ENCODE measurements at places on chromosomes 2 and 18.
A peak's percentile ranks its signal among the peaks of the same experiment; 100 is the strongest.

DNA sequence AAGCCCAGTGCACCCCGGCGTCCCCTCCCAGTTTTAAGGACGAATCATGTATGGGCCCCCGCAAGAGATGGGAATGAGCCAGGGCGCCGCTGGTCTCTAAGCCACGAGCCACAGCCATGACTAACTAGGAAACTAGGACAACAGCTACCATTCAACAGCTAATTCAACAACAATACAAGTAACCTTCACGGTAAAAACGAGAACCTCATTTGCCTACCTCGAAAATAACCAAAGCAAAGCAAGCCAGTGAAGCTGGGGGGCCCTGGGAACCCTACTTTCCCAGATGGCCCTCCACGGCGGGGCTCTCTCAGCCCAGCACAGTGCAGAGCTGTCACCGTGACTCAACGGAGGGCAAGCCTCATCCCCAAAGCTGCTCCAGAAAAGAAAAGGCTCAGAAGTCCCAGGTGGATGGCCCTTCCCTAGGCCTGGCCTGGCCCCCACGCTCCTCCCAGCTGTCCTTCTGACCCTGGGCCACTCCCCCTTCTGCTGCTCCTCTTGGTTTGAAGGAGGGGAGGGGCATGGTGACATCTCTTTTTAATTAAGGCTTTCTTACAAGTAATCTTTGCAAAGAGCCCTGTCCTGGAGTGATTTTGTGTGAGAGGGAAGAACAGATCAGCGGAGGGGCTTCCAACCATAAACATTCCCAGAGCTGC lies 126.3 kb downstream of the HDAC4 start:
- DNase-seq: peak; percentile 33

GRCh38 chr2:195961873-195962272 lies 106.8 kb downstream of the DNAH7 start:
- DNase-seq: no peak

GRCh38 chr18:21686282-21687105 lies 18.1 kb downstream of the ABHD3 start:
- DNase-seq: no peak

- no peak for DNase-seq
Measured at GRCh38 chr2:217054791-217055190, 194.9 kb upstream of the TNP1 start.

GRCh38 chr2:130728007-130728454 lies 839 bp upstream of the GPR148 start:
- no peak for DNase-seq

DNA sequence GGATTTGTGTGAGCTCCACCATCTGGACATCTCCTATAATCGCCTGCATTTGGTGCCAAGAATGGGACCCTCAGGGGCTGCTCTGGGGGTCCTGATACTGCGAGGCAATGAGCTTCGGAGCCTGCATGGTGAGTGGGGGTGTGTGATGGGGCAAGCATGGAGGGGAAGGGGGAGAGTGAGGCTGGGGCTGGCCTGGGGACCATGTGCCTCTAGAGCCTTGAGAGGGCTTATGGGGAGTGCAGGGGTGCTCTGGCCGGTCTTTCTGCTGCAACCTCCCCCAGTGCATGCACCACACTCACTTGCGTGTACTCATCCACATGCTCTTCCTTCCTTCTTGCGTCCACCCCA lies 7.9 kb downstream of the STK11IP start:
- DNase-seq: no peak

GRCh38 chr2:223260681-223261080 lies 208.7 kb downstream of the KCNE4 start:
- no peak for DNase-seq

DNA sequence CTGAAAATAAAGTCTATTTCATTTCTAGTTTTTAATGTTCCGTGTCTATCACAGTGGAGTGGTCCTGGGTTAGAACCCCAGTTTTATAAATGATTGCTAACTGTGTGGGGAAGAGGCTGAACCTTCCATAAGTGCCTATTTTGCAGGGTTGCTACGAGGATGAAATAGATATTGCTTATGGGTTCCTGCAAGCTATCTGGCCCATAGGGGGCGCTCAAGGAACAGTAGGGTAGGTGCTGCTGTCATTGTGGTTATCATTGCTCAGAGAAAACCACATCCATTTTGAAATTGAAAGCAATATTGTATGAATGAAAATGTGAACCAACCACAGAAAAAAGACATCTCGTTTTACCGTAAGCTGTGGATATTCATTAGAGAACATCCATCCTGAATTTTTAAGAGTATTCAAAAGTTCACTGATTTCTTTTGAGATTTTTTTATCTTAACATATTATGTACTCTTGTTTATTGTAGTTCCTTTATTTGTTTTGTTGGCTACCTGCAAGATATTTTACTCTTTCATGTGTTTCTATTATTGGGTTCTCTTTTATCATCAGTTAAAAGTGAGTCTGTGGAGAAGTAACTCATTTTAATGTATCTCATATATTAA lies 261.6 kb downstream of the NAPG start:
- peak; percentile 67 for DNase-seq

- DNase-seq: no peak
Measured at GRCh38 chr2:214545898-214546542, 135.2 kb downstream of the VWC2L start.

DNA sequence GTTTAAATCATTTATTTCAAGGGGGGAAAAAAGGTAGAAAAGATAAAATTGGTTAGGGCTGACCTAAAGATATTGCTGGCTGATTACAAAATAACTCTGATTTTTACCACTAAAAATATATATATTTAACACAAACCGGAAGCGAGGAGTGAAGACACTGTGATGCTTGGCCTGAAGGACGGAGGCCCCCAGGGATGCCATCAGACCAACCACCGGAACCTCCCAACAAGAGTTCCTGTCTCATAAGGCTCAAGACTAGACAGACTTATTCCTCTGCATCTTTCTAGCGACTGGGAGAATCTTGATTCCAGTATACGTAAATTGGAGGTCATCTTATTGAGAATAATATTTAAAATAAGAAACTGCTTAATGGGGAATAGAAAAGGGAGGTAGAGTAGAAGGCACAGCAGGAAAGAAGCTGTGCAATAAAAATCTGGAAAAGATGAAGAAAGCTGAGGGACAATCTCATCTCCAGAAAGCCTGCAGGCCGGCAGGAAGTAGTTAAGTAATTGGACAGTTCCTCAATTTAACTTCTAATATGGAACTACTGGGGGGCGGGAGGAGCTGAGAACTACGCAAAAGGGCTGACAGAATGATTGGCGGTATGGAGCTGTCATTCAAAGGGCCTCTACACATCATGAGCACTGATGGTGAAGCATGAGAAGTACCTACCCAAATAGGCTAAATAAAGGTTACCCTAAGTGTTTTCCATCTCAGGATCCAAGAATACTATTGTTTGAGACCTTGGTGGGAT lies 91.1 kb downstream of the DTNB start:
- DNase-seq: no peak

GRCh38 chr2:69936906-69937305 lies 22.0 kb downstream of the MXD1 start:
- DNase-seq: no peak

GRCh38 chr2:150410809-150411208 lies 76.7 kb downstream of the RND3 start:
- no peak for DNase-seq

DNA sequence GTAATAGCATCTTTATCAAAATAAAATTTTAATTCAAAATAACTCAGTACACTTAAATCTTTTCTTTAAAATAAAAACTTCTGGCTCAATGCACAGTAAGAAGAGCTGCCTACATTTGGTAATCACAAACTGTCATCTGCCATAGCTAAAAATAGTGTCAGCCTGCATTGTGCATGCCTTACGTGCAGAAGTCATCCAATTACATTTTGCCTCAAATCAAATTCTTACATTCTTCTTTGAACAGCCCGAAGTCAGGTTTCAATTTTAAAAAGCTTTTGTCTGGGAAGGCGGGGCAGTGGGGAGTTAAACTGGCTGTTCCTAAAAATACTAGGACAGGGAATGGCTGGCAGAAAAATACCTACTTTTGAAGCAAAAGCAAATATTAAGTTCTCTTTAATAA lies 51.1 kb downstream of the RTN4 start:
- DNase-seq: peak; percentile 53

- no peak for DNase-seq
Measured at GRCh38 chr2:72983500-72984161, 66.3 kb downstream of the EMX1 start.

DNA sequence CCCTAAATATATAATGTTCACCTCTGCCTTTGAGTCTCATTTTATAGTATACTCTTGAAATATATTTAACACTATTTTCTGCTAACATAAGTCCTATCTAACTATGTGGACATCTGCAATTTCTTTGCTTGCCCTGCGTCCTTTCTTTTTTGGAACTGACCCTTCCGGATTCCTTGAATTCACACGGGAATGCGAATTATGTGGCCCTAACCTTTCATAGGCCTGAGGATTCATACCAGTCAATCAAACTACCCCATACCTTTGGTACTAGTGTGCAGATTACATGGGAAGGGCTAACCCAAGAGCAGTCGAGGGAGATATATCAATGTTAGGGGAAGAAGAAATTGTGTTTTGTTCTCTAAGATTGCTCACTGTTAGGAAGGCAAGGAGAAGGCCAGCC lies 56.4 kb downstream of the NRXN1 start:
- no peak for DNase-seq

GRCh38 chr18:24656050-24656449 lies 195.6 kb downstream of the HRH4 start:
- no peak for DNase-seq

DNA sequence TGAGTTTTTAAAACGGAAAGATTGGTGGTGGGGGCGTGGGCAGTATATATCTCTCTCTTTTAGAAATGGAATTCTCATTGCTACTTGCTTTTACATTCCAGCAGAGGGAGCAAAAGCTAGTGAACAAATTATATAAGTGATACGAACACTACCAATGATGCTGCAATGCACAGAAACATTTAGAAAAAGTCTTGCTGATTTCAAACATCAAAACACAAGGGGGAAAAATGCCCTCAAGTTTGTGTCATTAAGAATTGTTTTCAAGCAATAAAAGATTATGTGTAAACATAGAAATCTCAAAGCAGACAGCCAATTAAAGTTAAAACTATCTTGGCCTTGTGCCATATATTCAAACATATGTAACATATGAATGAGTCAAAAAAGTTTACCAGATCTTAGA lies 296.3 kb upstream of the KCNJ3 start:
- no peak for DNase-seq

- DNase-seq: no peak
Measured at GRCh38 chr2:46304635-46305034, 7.4 kb downstream of the EPAS1 start.

DNA sequence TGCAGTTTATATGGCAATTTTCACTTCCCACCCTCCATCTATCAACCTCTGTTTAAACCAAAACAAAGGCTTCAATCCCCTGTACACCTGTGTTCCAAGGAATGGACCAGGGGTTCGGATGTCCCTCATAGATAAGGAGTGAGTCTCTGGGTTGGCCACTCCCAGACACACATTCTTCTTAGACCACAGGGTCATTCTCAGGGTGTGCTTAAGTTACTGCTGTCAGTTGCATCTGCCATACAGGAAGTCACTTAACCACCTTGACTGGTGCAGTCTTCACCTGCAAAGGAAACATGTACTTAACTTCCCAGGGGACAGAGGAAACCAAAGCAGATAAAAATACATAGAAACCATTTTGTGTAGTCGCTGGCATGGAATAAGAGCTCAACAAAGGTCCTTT lies 151.0 kb upstream of the NDUFV2 start:
- no peak for DNase-seq

GRCh38 chr18:32891797-32892196 lies 119.0 kb upstream of the KLHL14 start:
- no peak for DNase-seq

GRCh38 chr2:116676776-116677175 lies 1137.7 kb upstream of the DDX18 start:
- no peak for DNase-seq

- DNase-seq: no peak
Measured at GRCh38 chr2:47054868-47055267, 100.2 kb downstream of the STPG4 start.

- DNase-seq: no peak
Measured at GRCh38 chr2:163682695-163683094, 53.1 kb downstream of the FIGN start.

DNA sequence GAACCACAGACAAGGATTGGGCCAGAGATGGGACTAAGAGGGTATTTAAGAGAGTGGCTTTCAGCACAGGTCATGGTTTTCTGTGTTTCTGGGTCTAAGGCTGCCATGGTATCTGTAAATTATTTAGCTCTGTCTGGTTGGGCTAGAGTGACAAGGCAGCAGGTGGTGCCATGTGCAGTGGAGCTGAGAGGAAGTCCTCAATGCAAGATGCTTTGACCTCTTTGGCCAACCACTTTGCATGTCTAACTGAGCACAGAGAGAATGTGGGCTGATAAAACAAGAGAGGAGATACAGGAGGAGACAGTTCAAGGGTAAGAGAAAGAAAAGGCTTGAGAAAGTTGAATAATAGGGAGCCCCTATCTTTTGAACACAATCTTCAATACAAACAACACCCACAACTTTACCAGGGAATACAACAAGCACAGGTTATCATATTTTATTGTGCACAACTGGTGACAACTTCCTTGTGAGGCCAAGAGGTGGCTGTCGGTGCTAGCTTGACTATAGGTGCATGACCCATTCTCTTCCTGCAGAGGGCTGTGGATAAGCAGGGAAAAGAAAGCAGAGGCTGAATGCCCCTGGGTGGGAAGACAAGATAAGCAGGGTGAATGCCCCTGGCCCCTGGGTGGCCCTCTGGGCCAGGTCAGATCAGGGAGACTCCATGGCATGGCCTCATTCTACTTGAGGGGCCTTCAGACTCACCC lies 12.3 kb downstream of the FLACC1 start:
- no peak for DNase-seq

DNA sequence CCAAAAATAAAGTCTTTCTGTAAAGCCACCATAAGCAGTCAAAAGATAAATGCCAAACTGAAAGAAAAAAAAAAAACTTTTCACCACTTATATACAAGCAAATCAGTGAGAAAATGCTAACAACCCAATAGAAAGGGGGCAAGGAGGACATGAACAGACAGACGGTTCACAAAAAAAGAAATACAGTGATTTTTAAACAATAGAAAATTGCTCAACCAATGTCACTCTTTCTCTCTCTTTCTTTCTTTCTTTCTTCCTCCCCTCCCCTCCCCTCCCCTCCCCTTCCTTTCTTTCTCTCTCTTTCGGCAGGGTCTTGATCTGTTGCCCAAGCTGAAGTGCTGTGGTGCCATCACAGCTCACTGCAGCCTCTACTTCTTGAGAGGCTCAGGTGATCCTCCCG lies 28.8 kb upstream of the SPATA3 start:
- DNase-seq: no peak

DNA sequence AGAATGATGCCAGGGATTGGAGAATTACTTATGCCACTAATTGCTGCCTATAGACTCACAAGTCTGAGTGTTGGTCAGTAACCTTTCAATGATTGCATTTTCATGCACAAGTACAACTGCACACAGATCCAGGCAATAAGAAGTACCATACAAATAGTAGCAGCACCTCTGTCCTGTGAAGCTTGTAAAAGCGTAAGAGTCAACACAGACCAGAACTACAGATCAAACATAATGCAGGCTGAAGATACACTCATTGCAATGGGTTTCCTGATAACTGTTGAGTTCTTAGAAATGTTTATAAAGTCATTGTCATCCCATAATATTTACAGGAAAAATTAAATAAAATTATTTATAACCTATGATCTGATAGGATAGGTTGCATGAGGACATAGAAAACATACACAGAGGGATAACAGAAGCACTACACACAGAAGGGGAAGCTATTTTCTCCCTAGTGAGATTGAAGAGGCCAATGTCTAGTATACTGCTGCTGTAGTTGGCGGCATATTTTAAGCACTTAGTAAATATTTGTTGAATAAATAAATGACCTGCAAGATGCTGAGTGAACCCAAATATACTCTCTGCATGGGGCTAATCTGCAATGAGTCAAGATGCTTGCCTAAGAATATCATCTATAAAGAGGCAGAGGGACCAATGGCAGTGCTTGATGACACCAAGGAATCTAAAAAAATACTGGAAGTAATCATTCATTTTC lies 5.7 kb upstream of the PIK3C3 start:
- no peak for DNase-seq
